Frontal cortex (tissue), 4 donors: ENCODE measurements at places on chromosomes 3 and 15.

GRCh38 chr15:48720646-48721045, 75.1 kb upstream of the FBN1 start:
- no peak for DNase-seq

GRCh38 chr3:117107946-117108345, 398.4 kb downstream of the TUSC7 start:
- no peak for DNase-seq

DNA sequence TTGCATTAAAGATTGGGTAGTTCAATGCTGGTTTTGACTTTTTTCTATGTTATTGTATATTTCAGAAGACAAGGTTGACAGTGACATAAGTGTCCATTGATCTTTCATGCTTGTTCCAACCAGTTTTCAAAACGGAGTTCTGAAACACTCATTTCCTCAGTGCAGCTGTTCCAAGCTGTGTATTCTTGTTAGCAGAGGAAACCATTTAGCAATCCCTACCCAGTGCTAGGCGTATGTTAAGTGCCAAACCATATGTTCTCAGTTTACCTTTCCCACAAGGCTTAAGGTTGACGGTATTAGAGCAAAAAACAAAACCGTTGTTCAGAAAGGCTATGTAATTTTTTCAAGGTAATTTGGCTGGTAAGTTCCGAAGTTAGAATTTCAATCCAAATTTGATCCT, 9.1 kb downstream of the ATOSA start:
- DNase-seq: no peak

DNA sequence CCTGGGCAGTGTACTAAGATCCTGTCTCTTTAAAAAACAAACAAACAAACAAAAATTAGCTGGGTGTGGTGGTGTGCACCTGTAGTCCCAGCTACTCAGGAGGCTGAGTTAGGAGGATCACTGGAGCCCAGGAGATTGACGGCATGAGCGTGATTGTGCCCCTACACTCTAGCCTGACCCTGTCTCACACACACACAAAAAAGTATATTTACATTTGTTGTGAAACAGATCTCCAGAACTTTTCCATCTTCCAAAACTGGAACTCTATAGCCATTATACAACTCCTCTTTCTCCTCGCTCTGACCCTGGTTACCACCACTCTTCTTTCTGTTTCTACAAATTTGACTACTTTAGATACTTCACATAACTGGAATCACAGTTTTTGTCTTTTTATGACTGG, 56.0 kb upstream of the CCNB2 start:
- no peak for DNase-seq

DNA sequence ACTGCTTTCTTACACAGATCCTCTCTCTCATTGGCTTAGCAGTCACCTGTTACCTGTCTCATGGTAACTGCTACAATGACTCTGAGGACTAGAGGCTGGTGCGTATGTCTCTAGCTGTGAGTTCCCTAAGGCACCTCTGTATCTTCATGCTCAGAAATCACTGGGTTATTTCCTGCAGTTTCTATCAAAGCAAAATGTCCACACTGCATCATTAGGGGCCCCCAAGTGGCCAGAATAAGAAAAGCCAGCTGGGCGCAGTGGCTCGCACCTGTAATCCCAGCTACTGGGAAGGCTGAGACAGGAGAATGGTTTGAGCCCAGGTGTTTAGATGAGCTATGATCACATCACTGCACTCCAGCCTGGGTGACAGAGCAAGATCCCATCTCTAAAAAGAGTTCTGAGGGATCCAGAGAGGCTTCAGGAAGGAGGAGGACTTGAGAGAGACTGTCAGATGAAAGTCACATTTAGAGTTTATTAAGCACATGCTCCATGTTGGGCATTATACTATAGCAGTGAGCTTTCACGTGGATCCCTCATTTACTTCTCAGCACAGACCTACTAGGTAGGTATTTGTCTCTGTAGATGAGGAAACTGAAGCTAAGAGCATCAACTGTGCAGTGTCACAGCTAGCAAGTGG, 2.3 kb upstream of the VPS18 start:
- DNase-seq: no peak

GRCh38 chr3:11236588-11237461, 35.4 kb upstream of the ATG7 start:
- no peak for DNase-seq

DNA sequence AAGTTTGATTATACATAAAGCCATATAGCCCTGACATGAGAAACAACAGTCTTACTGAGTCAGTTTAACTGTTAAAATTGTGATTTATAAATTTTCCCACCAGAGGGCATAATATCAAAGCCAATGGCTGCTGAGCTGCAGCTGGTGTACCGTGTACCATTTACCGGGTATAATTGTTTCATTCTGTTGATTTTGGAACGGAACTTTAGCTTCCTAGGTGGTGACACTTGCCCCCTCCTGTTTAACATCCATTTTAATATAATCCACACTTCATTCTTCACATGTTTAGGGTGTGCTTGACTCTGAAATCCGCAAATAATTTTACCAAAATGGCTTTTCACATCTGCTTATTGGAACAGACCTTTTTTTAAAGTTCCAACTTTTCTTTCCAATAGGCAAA, 72.8 kb downstream of the SLC9A9 start:
- peak; percentile 45 for DNase-seq

DNA sequence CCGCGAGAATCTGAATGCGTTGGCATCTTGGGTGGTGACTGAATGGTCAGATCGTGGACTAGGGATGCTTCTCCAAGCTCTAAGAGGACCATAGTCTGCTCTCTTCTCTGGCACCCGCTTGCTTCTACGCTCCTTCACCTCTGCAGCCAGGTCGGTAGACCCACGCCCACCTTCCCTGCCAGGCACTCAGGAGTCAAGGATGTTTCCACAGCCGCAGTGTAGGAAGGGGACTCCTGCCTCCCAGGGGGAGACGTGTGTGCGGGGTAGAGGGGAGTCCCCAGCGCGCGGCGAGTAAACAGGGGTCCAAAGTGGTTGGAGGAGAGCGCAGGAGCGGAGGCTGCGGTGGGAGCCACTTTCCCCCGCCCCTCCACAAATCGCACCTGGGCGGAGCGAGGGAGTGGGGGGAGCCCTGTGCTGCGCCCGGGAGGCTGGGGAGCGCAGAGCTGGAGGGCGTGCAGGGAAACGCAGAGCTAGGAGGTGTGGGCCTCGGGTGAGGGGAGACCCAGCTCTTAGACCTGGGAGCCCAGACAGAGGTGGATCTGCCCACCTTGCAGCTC, 1.7 kb downstream of the LRRC3B start:
- no peak for DNase-seq

- DNase-seq: no peak
Measured at GRCh38 chr3:126127452-126127851, 43.5 kb upstream of the SLC41A3 start.

- peak; percentile 97 for DNase-seq
Measured at GRCh38 chr3:186826976-186827857, 15.3 kb upstream of the ADIPOQ start.

GRCh38 chr3:16477056-16477455, 36.4 kb downstream of the RFTN1 start:
- no peak for DNase-seq

DNA sequence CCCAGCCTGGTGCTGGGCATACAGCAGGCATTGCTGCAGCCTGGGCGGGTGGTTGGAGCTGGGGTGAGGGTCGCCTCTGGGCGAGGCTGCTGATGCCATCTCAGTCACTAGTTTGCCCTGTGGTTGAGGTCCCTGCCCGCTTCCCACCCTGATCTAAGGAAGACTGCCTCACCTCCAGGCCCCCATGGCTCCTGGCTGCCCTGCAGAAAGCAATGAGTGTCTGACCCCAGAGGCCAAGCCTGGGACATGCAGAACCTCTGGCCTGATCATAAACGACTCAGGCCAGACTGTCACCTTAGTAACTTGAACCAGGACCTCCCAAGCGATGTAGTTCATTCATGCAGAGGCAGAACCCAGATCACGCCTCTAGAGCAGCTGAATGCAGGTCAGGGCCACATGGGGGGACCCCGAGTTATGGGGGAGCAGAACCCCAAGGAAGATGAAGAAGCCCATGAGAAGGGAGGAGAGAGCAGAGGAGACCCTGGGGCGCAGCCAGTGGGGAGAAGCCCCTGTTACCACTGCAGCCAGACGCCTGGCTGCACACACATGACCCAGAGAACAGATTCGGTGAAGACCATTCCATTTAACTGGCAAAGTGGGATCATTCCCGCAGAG, 213.9 kb downstream of the TBC1D2B start:
- no peak for DNase-seq

- no peak for DNase-seq
Measured at GRCh38 chr3:162119651-162120050, 623.0 kb downstream of the OTOL1 start.

- DNase-seq: no peak
Measured at GRCh38 chr3:172317984-172318383, 130.3 kb downstream of the GHSR start.

DNA sequence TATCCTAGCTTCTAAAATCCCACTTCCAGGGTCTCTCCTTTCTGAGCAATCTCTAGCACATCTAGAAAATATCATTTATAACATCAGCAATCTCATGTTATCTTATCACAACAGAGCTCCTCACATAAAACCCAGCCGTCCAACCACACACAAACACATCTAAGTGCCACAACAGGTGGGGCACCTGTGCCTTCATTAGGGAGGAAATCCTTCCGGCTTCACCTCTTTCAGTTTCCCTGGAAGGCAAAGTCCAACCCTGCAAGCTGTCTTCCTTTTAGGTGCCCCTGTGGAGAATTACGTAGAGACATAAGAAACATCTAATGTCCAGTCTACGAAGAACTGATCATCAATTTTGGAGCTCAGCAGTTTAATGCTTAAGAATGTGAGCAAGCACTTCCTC, 1.6 kb downstream of the ZDHHC3 start:
- no peak for DNase-seq

- DNase-seq: no peak
Measured at GRCh38 chr3:31813197-31813596, 167.9 kb downstream of the OSBPL10 start.

GRCh38 chr15:86229306-86229705, 149.6 kb downstream of the AGBL1 start:
- no peak for DNase-seq

DNA sequence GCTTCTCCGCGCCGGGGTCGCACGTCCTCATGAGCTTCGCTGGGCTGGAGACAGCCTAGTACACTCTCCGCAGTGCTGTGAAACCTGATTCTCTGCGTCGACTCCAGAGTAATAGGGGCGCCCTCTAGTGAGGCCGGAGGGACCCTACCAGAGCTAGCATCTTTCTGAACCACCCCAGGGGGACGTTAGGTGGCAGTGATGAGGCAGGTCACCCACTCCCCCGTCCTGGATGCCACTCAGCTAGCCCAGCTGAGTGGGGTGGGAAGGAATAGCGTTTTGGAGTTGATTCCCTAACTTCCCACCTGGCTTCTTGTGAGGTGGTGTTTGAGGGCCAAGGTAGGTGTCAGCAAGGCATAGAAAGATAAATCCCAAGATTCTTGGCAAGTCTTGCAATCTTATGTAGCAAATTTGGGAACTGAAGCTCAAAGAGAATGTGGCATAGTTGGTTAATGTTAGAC, 4.0 kb downstream of the DUOXA2 start:
- peak; percentile 93 for DNase-seq

DNA sequence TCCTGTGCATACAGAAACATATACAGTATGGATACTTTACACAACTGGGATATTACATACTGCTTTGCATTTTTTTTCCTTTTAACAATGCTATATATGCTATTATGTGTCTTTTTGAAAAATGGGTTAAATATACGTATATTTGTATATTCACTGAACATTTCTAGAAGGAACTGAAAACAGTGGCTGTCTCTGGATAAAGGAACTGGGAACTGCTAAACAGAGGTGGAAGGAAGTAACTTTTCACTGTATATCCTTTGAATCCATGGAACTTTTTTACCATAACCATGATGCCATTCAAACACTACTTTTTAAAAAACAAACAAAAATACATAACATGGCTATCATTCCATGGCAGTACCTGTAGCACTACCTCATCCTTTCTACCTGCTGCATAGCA, 1.8 kb downstream of the MTFMT start:
- no peak for DNase-seq

DNA sequence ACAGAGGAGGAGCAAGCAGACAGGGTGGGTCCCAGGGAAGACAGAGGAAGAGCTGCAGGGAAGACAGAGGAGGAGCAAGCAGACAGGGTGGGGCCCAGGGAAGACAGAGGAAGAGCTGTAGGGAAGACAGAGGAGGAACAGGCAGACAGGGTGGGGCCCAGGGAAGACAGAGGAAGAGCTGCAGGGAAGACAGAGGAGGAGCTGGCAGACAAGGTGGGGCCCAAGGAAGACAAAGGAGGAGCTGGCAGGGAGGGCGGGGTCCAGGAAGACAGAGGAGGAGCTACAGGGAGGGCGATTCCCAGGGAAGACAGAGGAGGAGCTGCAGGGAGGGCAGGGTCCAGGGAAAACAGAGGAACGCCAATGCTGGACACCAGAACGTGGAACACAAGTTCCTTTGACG, 66.5 kb downstream of the PLXNA1 start:
- no peak for DNase-seq

DNA sequence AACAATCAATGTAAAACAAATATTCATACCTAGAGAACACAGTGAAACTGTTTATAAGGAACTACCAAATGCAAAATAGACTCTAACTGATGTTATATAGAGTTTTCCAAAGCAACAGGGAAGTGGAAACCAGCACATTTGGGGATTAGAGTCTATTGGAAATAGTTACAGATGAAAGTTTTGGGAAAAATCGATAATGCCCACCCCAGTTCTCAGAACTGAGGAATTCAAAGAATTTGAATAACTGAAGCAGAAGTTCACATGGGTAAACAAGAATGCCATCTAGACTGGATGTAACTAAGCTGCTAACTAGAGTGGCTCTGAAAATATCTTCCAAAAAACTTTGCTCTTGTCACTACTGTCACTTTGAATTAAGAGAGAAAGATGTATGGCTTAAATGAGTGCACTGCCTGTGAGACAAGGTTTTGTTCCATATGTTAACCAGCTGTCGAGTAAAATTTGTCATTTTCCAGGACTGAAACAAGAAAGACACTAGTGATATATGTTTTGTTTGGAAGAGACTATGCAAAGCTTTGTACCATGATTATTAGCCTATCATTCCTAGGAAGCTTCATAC, 9.2 kb upstream of the DENND4A start:
- DNase-seq: no peak

DNA sequence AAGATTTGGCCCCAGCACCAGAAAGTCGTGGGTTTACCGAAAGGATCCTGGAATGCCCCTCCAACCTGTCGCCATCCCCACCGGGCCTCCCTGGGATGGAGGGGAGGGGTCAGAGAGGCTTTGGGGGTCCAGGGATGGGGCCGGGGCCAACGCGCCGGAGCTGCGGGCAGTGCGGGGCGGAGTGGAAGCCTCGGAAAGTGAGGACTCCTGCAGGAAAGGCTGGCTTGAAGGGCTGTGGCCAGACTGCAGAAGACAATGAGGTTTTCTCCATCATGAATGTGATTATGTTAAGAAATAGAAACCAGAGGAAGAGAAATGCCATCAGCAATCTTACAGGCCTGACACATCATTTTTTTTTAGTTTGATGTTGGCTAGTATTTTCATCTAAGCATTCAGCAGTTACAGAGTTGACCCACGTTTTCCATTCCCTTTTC, 738 bp downstream of the YEATS2 start:
- DNase-seq: peak; percentile 51

- DNase-seq: no peak
Measured at GRCh38 chr3:41267975-41268640, 68.8 kb downstream of the CTNNB1 start.

GRCh38 chr15:31732726-31733125, 297.6 kb upstream of the CHRNA7 start:
- no peak for DNase-seq
